ENCODE measurements at places on chromosomes 2 and 18.

- no peak for DNase-seq
Observed at GRCh38 chr18:51083398-51083797, 53.4 kb downstream of the SMAD4 start.

- DNase-seq: no peak
Observed at GRCh38 chr2:191941376-191941929, 94.6 kb upstream of the CAVIN2 start.

GRCh38 chr2:198144660-198145059 is 340.3 kb downstream of the PLCL1 start:
- DNase-seq: no peak

GRCh38 chr2:230947908-230948365 is 22.9 kb upstream of the GPR55 start:
- no peak for DNase-seq

DNA sequence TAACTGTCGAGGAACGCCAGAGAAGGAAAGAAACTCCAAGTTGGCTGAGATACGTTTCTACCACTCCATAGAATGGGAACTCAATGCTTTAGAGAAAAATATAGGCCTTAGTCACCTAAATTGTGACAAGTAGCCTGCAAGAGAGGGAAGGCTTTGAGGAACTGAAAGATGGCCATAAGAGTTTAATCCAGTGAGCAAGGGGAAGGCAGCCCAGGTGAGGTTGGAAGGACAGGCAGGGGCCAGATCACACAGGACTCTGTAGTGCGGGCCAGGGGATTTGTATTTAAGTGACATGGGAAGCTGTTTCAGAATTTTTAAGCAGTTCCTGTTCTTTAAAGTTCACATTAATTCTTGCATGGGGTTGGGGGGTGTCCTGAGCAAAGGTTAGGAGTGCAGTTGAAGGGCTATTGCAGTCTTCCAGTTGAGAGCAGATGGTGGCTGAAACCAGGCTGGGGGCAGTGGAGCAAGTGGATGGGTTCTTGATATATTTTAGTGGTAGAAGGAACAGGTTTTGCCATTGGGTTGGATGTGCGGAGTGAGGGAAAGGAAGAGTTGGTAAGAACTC is 138.9 kb upstream of the PELI1 start:
- no peak for DNase-seq

DNA sequence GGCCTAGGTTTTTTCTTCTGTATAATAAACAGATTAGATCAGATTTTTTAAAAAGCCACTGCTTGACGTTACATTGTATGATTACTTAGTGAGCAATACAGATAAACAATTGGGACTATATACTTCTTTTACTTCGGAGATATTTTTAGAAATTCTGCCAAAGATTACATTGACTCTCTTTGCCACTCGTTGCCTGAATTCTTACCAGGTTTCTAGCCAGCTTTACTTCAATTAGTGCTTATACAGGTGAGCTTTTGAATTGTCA is 156.6 kb downstream of the HAUS1 start:
- DNase-seq: no peak

GRCh38 chr2:18378020-18378653 is 182.3 kb downstream of the RDH14 start:
- DNase-seq: no peak

DNA sequence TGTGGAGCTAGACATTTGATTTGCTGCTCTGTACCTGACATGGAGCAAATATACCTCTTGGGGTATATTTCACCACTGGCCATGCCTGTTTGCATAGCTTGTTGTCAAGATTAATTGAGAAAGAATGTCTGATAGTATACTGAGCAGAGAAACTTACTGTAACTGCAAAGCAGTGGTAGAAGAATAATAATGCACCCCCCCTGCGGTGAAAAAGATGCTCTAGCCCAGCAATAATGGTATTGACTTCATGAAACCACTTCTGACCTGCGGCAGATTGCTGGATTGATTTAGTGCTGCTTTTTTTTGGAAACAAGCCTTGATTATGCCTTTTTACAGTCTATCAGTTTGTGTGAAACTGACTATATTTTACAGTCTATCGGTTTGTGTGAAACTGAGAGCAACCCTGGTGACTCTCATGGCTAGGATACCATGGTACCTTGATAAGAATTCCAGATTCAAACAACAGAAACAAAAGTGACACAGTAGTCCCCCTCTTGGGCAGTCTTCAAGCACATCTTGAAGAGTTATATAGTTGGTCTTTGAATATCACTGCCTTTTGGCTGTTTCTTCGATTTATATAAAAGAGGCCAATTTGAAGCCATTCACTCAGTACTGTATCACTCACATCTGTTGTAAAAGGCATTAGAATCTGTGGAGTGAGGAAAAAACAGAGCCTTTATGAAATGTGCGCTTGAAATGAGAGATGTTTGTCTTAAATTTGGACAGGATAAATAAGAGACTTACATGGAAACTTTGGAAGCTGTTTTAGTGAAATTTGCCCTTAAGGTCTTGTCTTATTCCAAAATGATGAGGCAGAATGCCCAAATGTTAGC is 102.5 kb downstream of the FMNL2 start:
- no peak for DNase-seq

DNA sequence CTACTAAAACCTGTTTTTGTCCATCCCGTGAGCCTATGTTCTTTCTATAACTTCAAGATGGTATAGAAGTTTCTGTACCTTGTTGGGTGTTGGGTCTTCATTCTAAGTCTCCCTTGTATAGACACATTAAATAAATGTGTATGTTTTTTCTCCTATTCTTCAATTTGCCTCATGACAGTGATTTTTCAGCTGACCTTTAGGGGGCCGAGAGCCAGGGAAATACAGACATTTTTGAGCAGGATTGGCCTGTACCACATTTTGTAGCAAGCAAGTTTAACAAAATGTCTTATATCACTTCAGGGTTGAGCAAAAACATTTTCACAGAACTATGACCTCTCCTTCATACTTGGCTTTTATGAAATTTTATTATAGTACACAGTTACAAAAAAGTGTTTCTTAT is 495.4 kb upstream of the CDH7 start:
- no peak for DNase-seq

- DNase-seq: no peak
Observed at GRCh38 chr2:23673082-23673481, 253.8 kb downstream of the ATAD2B start.

GRCh38 chr2:221060376-221060775 is 511.7 kb downstream of the EPHA4 start:
- DNase-seq: no peak

DNA sequence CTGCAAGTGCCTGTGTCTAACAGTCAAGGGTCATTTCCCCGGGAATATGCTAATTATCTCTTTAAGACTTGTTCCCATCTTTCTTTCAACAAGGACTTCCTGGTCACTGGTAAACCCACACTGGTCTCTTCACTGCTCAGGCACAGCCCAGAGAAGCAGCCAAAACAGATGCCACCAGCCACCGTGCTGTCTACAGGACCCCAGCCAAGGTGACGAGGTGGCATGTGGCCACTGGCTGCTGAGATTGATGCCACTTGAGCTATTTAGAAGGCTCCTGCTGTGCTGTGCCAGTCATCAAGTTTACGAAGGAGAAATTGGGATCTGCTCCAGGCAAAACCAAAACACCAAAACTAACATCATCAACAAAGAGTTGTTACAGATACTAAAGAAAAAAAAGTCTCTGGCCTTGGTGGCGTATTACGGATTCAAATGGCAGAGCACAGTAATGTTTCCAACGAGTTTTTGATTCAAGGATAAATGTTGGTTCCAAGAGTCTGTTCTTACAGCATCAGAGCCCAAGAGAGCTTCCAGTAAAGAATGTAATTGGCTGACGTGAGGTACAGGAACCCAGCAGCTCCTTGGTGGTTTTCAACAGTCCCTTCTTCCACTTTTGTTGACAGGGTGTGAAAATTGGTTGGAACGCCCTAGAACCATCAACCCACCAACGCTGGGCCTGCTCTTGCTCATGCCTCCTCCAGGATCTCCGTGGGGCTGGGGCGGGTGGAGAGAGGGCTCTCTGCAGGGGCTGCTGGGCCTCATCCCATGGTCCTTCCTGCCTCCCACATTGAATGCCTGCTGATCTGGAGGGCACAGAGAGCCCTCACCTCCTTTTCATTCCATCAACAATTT is 63.7 kb upstream of the ZCCHC2 start:
- DNase-seq: no peak

- no peak for DNase-seq
Observed at GRCh38 chr2:73111073-73112025, 1.4 kb downstream of the RAB11FIP5 start.

- DNase-seq: no peak
Observed at GRCh38 chr2:237128026-237128703, 42.5 kb downstream of the COPS8 start.

DNA sequence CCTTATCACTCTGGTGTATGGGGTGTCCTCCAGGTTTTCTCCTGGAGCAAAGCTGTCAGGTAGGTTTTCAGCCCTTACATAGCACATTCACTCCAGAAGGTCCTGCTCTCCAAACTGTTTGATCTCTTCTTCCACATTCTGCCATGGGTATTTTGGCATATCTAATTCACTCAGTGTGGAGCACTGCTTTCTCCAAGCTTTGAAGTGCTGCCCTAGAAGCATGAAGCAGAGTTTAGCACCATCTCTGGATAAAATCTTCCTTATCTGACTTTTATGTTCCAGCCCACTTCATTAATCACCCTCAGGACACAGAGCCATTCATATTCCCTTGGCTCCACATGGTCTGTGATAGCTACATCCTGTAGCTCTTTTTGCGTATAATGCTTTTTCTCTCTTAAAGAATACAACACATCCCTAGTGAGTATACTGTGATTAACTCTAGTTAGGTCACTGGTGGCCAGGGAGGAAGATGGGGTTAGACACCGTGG is 56.7 kb upstream of the ARHGAP28 start:
- DNase-seq: no peak

DNA sequence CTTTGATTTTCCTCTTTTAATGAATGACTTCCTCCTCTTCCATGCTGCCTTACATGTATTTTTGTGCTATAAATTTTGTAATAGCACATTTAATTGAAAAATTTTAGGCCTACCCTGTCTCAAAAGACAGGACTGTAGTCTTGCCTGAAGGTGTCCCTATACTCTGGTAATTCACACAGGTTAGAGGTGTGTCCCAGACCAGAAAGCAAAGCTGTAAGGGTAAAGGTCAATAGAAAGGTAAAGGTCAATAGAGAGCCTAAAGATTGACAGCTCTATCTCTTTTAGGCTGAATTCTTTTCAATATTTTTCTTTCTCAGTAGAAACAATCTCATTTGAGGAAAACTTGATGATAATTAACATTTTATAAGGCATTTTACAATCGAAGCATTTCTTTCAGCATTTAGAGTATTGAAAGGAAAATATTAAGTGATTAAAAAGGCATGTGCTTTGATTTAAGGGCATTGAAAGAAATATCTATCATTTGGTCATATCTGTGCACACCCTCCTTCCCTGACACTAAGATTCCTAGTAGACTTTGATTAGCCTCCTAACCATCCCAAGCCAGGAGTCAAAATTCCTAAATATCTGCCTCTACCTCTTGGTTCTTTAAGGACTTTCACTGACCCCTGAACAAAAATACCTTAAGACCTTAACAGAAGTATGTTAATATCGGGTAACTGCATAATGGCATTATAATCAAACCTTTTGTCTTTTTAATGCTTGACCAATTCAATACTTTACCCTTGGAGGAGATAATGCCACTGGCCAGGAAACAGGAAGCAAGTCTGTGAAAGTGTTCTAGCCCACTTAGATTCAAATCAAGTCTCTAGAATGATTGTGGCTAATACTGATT is 161.8 kb upstream of the DTNA start:
- no peak for DNase-seq

DNA sequence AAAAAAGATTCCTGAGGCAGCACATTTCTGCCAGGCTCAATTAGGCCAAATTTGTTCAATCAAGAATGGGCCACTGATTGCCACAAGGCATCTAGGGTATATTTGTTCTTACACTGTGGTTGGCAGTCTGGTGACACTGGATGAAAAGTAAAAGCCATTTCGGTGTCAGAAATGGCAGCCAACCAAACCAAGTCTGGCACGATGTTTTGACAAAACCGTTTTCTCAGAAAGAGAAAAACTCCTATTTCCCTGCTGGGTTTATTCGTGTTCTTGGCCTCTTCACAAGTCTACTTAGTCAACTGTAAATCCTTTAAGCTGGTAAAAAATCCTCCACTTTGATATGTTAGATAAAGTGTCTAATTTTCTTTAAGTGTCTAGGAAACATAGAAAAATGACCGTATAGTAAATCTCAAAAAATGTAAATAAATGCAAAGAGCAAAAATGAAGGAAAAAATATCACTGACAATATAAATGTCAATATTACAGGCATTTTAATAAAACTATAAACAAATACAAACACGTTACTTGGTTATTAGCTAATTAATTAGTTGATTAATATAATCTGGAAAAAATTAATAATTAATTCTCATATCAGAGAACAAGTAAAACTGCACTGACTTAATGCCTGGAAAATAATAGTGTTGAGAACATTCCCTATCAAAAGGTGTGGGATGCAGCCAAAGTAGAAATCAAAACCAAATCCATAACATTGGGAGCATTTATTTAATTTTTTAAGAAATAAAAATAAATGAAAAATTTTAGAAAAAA is 182.0 kb upstream of the ZNF804A start:
- no peak for DNase-seq

- DNase-seq: no peak
Observed at GRCh38 chr2:100211521-100211920, 69.1 kb upstream of the AFF3 start.
